ENCODE measurements at places on chromosomes 7 and 10. TPM values are rescaled to one million over a fixed set of nuclear protein-coding genes. Genes with fewer than 3 reads are reported as not detected.

DNA sequence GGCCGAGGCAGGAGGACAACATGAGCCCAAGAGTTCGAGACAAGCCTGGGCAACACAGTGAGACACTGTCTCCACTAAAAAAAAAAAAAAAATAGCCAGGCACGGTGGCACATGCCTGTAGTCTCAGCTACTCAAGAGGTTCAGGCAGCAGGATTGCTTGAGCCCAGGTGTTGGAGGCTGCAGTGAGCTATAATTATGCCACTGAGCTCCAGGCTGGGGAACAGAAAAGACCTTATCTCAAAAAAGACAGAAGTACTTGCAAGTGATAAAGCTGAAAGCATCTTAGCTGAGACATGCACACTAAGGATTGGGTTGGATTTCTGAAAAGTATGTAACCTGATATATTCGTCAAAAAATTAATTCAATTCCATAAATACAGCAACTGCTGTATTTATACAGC, 68.4 kb downstream of the PPP1R3C start:
- no peak for DNase-seq

The ARHGEF35 gene
- polyA plus RNA-seq = 18.0 TPM

The NME8 gene
- polyA plus RNA-seq = not detected

GRCh38 chr7:148332191-148333186, 258.1 kb upstream of the C7orf33 start:
- no peak for DNase-seq

The MMP21 gene
- 0.24 TPM for polyA plus RNA-seq
